ENCODE measurements at places on chromosomes 2 and 18.

- DNase-seq: no peak
Measured at GRCh38 chr18:8177330-8178016, 431.8 kb upstream of the RAB12 start.

- no peak for DNase-seq
Measured at GRCh38 chr2:28336982-28337627, 55.6 kb upstream of the FOSL2 start.

- no peak for DNase-seq
Measured at GRCh38 chr18:79453816-79454735, 58.3 kb downstream of the NFATC1 start.

- DNase-seq: no peak
Measured at GRCh38 chr2:204108781-204109295, 172.3 kb downstream of the ICOS start.

DNA sequence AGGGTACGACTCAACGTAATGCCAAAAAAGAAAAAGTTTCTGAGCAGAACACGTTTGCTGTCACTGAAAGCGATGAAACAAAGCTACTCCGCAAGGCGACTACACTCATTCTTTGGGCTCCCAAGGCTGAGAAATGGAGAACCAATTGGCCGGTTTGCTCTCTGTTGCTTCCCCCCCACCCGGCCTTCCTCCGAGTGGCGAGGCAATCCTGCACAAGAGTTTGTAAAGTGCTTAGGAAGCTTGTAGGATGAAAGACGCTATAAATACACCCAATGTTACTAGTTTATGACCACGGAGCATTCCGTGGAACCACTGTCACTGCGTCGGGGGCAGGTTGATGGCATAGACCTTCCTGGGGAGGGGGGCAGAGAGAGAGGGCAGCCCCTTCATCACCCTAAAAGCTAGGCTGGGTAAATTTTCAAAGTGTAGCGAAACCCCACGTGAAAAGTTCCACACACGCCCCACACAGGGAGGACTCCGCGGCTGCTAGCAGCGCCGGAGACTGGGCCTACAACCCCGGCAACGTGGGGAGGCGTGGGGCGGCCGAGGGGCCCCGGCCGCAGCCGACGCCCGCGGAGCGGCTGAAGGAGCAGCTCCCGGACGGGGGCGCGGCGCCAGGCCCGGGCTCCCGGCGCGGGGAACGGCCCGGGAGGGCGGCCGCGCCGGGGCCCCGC, 915 bp downstream of the CUL3 start:
- no peak for DNase-seq

- no peak for DNase-seq
Measured at GRCh38 chr18:61803393-61803792, 89.4 kb downstream of the RNF152 start.

DNA sequence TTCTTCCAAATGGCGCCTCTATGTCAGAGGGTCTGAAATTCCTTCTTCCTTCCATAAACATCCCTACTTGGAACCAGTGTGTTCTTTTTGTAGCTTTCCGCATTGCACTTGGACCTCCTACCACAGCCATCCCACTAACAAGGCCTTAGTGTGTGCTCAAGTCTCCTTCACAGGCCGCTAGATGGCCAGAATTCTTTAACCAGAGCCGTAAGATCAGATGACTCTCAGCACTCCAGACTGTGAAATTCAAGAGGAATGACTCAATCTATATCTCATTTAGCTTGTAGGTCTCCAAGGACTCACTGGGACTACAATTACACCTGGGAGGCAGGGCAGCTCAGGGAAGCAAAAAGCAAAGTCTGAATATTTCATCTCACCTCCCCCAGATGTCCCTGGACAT, 298.9 kb downstream of the EIPR1 start:
- no peak for DNase-seq

DNA sequence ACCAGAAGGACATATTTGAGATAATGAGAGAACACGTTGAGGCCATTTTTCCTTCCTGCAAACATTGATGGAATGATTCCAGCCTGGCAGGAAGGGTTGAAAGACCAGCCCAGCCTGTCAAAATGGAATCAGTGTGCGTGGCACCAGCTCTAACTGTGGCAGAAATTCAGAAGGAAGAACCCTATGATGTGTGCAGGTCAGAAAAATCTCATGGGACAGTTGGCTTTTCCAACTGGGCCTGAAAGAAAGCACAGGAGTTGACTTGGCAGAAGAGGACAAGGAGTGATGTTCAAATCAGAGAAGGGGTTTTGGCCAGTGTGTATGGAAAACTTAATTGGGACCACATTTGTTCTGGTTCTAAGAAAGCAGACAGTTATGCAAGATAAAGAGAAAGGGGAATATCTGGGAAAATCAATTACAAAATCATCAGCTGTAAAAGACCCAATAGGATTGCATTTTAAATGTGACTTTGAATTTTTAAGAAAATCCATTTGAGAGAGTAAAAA, 192.8 kb upstream of the PID1 start:
- no peak for DNase-seq

DNA sequence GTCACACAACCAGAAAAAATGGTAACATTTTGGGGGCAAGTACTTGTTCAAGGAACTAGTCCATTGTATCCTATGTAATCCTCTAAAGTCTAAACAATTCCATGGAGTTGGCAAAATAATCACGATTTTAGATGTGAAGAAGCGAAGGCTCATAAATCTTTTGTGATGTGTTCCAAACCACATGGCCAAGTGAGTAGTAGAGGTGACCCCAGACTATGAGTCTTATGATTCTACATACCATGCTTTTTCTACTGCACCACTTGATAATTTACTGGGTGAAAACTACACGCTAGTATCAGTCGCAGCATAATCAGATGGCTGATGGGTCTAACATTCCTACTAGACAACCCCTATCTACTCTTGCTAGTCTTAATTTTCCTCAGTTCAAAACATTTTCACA, 371.4 kb downstream of the OSR1 start:
- DNase-seq: no peak

- no peak for DNase-seq
Measured at GRCh38 chr2:132969371-132969985, 299.5 kb upstream of the LYPD1 start.

DNA sequence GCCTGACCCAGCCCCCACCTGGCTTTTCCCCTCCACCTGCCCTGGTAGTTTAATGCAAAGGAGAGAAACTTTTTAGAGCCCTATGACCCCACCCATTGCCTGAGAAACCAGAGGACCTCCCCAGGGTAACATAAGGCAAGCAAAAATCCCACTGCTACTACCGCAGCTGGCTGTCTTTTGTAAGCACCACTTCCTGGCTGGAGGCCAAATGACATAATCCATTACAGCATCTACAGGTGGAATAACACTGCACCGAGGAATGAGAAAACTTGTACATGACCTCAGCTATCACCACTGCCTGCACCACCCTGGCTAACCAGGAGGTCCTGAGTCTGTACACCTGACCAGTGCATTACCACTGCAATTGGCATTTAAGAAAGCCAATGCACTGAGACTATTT, 149.6 kb upstream of the GALNT5 start:
- no peak for DNase-seq

DNA sequence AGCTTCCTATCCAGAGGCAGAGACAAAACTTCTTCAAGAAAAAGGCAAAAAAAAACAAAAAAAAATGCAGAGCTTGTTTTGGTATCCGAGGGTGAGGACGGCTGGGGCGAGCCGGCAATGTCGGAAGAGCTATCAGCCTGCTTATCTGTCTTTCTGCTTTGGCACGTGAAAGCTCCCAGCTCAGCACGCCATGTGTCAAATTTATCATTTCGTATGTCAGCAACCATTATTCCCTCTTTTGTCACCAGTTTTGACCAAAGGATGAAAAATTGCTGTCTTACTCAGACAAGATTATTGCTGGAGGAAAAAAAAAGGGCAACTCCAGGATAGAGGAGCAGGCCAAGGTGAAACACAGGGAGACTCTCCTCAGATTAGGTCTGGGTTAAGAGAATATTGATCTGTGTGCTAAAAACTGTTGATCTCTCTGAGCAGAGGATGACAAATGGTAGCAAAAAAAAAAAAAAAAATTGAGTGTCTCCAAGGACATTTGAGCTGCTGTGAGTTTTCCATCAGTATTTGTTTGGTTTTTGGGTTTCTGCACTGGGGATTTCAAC, 532.0 kb upstream of the POU3F3 start:
- no peak for DNase-seq

DNA sequence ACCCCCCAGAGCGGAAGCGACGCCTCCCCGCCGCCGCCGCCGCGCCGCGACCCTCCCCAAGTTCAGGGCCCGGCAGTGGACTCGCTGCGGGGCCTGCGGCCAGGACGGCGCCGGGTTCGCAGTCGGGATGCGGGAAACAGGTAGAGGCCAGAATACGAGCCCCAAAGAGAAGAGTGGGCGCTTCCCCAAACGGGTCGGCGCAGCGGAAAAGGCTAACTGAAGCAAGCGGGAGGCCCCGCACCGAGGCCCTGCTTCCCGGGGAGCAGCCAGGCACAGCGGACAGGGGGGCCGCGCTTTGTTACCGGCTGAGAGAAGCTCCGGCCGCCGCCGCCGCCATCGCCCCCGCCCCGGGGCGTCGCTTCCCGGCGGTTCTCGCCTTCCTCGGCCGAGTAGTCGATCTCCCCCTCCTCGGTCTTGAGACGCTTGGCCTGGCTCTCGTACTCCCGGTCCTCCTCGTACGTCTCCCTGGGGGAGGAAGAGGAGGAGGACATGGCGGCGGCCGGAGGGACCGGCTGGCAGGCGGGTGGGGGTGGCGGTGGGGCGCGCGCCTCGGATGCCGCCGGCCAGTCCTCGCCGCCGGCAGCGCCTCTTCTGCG, 494 bp downstream of the HNRNPLL start:
- no peak for DNase-seq

GRCh38 chr18:6004683-6005082, 109.4 kb upstream of the TMEM200C start:
- no peak for DNase-seq

DNA sequence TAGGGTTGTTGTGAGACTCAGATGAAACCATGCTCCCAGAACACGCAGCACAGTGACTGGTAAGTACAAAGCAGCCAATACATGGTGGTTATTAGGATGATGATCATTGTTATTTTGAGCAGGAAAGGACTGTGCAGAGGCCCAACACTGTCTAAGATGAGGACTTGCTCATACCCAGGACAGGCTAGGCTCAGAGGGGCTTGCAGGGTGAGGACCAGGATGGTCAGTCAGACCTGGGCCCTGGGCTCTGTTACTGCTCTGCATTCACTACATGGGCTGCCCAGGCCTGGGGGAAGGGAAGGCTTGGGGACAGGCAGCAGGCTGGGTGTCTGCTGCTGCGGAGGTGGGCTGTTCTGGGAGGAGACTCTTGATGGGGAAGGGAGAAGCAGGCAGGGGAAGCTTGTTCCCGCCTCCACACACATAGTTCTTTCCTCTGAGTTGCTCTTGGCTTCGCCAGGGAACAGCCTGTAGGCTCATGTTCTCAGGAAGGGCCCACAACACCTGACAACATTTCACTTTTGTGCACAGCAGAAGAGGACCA, 17.5 kb downstream of the CAPN13 start:
- no peak for DNase-seq

GRCh38 chr18:23058746-23059415, 76.4 kb upstream of the CABLES1 start:
- no peak for DNase-seq

GRCh38 chr2:222651718-222652418, 4.0 kb downstream of the FARSB start:
- no peak for DNase-seq

- DNase-seq: no peak
Measured at GRCh38 chr18:45482286-45482685, 133.0 kb upstream of the SLC14A2 start.

- no peak for DNase-seq
Measured at GRCh38 chr2:190682168-190682567, 33.3 kb downstream of the NAB1 start.

- DNase-seq: no peak
Measured at GRCh38 chr2:239482778-239483712, 82.2 kb upstream of the HDAC4 start.

DNA sequence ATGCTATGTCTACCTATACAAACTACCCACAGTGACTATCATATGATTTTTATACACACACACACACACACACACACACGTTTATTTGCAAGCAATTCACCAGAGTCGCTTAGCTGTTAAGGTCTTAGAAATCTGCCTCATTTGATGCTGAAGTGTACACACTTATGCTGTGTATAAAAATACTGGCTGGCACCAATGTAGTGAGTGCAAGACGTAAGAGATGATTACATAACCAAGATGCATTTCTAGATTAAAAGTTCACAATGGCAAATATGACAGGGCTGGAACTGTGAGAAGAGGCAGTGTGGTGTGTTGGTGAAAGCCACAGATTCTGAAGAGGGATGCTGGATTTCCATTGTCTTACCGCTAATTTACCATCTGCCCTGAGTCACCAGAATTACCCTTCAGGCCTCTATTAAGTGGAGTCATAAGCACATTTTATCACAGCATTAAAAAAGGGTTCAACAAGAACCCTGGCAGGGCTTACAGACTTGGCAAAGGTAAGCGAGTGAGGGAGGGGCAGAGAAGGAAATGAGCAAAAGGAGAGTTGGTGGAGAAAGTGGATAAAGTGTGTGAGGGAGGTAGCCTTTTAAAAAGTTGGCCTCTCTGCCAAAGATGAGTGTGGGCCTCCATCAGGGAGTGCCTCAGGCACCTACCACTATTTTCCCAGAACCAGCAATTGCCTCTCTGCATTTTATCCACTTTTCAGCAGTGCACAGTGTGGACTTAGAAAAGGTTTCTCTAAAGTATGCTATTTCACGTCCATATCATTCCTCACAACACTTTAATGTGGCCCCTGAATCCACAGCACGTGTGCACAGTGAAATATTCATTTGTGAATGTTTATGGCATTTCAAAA, 21.5 kb downstream of the MEIS1 start:
- no peak for DNase-seq

- no peak for DNase-seq
Measured at GRCh38 chr18:6546229-6546628, 131.5 kb upstream of the L3MBTL4 start.

DNA sequence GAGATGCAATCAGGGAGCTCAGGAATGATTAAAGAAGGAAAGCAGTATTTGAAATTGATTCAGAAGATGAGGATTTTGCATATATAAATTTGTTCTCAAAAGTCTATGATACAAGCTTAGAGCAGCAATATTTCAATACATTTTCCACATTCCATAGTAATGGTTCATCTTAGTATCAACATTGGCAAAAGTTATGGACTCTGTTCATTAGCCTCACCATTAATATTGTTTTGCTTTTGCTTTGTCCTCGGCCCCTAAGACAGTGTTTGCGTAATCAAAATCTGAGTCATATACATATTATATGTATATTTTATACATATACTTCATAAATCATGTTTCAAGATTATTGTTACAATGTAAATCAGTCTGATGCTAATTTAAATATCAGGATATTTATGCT, 176.6 kb downstream of the CNTNAP5 start:
- no peak for DNase-seq

DNA sequence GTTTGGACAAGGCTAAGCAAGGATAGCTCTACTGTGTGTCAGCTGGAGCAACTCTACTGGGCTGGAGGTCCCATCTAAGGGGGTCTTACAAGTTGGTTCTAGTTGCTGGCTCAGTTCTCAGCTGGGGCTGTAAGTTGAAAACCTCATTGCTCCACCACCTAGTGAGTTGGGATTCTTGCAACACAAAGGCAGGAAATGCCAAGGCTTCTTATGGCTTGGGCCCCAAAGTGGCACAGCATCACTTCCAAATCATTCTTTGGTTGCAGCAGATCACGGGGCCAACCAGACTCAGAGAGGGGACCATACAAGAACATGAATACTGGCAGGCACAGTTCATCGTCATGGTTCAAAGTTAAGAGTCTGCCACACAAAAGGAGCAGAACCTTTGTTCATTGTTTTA, 332.7 kb downstream of the LRRTM1 start:
- DNase-seq: no peak

GRCh38 chr2:69890881-69891280, 2.9 kb upstream of the SNRNP27 start:
- DNase-seq: no peak

GRCh38 chr2:43854671-43855070, 15.9 kb downstream of the ABCG8 start:
- no peak for DNase-seq
